ENCODE measurements at places on chromosomes 2 and 18. TPM values are rescaled to one million over a fixed set of nuclear protein-coding genes. Genes with fewer than 3 reads are reported as not detected.

DNA sequence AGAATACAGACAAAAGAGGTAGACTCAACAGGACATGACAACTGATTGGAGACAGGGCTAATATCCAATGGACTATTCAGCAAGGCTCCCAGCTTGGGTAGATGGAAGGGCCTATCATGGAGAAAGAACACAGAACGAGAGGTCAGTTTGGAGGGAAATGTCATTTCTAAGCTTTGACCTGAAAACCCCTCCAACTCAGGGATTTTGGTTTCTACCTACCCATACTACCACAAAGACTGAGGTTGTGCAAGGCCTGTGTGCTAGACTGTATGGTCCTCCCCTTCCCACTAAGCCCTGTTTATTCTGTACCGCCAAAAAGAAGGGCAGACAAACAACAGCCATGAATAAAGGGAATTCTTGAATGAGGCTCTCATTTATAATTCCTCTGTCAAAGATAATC lies 288.9 kb downstream of the ZNF385B start:
- DNase-seq = no peak

- peak; percentile 45 for DNase-seq
These were observed 18.5 kb downstream of the PMAIP1 start for GRCh38 chr18:59918320-59918755.

- DNase-seq = no peak
These were observed 34.7 kb upstream of the MAP2 start for GRCh38 chr2:209389171-209389618.

DNA sequence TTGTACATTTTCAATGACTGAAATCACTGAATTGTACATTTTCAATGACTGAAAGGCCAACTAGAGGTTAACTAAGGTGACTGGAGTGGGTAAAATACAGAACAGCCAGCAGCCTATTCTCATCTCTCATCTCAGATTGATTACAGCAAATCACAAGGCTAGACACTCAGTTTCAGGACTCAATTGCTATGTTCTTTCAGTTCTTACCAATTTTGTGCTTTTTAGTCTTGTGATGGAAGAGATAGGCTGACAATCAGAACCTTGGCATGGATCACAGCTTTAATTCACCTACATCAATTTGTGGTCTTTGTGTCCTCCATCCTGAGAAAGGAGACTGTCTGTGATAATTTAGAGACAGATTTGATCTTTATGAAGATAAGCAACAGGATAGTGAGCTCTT lies 124.7 kb downstream of the GULP1 start:
- no peak for DNase-seq

DNA sequence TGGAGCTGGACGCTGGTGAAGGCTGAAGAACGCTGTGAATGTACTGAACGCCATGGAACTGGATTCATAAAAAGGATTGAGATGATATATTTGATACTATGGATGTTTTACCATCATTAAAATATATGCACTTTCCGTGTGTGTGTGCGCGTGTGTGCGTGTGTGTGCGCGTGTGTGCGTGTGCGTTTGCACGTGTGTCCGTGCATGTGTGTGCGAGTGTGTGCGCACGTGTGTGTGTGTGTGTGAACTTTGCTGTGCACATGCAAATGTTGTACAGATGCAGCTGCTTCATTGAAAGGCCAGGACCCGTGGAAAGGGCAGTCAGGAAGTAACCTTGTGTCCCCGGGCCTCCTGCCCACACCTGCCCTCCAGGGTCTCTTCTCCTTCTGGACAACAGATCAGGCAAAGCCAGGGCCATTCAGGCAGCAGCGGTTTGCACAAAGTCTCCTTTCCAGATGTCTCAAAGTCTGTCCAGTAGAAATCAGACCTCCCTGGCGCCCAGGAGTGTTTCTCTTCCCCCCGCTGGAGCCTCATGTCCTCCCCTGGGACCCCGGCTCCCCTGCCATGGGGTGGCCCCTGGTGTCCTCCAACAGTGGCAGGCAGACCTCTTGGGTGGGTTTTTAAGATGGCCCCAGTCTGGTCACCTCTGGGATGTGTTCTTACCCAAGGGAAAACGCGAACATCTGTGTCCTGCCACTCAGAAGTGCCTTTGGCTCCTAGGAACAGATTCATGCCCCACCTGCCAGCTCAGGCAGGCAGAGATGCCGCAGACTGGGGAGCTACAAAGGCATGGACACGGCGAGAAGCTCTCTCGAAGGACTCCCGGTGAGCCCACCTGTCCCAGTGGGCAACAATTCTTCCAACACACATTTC lies 86.1 kb upstream of the GPC1 start:
- peak; percentile 25 for DNase-seq

DNA sequence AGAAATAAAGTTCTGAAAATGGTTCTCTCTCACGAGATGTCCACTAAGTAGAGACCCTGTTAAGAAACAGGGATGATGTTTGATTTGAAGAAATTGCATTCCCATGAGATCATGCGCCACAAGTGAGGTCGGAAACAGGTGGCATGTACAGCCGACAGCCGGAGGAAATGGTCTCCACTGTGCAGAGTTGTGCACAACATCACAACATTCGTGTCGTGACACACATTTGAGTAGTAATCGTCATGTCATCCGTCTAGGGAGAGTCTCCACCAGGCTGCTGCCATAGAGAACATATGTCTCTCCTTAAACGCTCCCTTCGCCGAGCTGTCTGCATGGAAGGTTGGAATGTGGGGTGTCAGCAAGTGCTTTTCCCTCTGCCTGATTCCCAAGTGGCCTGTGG lies 84.7 kb downstream of the ASAP2 start:
- no peak for DNase-seq

DNA sequence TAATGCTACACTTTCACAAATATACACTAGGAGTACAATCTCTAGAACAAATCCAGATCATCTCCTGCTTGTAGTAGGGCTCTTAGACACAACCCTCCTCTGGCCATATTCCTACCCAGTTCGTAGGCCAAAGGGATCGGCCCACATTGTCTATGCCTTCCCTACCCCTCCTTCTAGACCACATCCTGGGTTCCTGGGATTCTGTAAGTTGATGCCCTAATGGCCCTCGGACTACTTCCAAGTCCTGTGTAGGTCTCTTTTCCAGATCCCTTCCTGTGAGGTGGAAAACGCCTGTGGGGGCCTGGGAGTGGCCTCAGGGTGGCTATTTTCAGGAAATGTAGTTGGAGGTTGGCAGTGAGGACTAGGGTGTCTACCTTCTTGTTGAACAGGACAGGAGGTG lies 289.7 kb downstream of the ZNF385B start:
- DNase-seq = no peak

GRCh38 chr2:210172219-210172575 lies 988 bp upstream of the KANSL1L start:
- no peak for DNase-seq

GRCh38 chr2:16014802-16015201 lies 74.5 kb downstream of the MYCN start:
- no peak for DNase-seq

DNA sequence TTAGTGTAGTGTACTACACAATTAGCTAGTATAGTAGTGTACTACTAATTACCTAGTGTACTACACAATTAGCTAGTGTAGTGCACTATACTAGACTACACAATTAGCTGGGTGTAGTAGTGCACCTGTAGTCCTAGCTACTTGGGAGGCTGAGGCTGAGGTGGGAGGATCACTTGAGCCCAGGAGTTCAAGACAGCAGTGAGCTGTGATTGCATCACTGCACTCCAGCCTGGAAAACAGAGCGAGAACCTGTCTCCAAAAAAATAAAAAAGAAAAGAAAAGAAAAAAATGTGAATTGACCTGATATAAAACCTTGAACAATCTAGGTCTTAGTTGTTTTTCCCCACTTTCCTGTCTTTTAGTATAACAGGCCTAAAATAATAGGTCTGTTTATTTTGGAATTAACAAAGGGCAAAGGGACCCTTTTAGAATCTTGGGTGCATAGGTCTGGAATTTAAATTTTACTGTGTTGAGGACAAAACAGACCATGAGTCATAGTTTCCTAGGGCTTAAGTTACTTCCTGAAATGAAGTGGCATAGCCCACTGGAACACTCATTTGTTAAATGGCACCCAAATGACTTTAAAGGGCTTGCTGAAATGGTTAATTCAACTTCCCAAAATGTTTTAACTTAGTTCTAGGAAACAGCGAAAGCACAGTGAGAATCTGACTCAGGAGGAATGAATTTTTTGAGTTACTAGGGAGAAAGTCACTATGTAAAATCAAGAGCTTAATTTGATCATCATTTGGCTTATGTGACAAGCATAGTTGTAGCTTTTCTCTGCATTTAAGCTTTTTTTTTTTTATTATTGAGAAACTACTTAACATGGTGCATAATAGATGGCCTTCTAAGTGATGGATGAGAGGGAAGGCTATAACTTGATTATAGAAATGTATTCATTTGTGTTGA lies 50.7 kb upstream of the ARL5A start:
- DNase-seq = no peak

DNA sequence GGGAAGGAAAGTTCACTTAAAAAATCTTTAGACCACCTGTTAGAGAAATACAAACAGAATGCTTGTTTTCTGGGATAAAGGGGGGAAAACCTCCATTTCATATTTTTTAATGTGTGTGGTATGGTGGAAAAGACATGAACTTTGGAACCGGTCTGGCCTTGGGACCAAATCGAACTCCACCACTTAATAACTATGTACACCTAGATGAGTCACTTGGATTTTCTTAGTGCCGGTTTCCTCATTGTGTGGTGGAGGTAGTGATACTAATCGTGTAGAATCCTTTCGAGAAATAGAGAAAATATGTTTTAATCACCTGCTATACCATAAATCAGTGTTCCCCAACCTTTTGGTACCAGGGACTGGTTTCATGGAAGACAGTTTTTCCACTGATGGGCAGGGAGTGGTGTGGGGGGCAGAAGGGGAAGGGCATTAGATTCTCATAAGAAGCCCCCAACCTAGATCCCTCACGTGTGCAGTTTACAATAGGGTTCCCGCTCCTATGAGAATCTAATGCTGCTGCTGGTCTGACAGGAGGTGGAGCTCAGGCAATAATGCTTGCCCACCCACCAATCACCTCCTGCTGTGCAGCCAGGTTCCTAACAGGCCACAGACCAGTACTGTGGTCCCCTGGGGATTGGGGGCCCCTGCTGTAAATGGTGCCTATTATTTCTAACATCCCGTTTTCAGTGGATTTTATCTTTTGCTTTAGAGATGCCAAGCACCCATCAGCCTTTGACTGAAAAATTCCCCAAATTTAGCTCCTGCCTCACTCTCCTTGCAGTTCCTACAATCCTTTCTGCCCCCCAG lies 308.8 kb downstream of the PRKCE start:
- DNase-seq = no peak

GRCh38 chr18:32324181-32324580 lies 134.3 kb downstream of the MEP1B start:
- no peak for DNase-seq

DNA sequence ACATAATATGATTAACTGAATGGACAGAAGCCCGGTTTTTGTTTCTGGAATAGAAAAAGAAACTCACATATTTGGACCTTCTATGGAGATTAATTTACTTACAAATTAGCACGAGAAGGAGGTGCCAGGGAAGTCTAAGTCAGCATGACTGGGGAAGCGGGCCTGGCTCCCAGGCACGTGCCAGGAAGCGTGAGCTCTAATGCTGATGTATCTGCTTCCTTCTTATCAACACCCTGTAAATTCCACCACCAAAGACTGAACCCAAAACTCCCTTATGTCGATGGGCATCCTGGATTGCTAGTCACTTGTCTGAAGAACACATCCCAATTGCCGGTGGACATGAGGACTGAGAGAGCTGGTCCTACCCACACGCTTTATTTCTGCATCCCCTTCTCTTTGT lies 134.5 kb downstream of the GALNT14 start:
- DNase-seq = no peak

DNA sequence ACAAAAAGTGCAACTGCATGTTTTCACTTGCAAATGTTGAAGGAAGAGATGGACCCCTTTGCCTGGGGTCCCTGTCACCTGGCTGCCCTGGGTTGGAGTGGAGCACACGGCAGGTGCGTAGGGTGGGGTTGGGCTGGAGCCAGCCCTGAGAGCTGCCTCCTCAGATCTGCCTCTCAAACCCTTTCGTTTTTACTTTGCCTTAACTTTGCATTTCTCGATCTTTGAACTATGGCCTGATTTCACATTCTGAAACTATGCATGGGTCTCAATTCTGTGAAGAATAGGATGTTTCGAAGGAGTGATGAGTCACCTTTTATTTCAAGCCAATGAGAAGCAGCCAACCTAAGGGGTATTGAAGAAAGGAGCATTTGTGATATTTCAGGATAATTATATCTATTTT lies 132.8 kb downstream of the ACOXL start:
- no peak for DNase-seq

DNA sequence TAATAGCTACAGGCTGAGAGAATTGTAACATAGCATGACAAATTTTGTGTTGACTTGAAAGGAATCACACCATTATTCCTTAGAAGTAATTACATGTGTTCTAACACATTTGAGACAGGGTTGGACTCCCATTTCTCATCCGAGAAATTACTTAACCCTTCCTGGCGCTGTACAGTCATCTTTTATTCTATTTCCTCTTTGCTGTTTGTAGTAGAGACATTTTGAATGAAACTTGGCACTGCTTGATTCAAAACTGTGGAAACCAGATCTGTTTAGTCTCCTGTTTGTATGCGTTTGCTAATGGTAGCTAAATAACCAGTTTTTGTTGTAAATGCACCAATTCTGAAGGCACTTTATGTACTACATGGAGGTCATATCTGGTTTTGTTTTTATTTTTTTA lies 231.9 kb downstream of the ALPK2 start:
- no peak for DNase-seq

DNA sequence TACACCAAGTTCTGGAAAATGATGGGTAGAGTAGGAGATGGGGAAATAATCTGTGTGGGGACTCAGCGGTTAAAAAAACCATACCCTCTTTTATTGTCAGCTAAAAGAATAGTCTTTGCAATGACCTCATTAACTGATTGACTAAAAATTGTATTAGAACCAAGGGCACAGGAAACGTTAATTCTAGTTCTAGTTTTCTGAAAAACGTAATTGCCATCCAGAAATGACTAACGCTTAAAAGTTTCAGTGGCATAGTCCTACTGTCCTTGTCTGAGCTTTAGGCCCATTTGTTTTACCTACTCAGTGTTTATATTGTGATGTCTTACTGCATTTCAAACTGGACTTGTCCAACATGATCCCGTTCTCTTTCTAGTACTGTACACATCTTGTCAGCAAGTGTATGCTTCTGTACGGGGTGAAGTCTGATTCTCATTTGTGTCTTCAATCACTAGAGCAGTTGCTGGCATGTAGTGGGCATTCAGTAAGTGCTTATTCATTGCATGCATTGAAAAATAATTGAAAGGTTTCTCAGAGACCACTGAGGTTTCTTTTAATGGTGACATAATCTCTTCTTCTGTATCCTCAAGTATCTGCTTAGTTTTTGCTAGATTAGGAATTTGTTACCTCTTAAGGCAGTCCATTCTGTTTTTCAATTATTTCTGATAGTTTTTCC lies 81.5 kb downstream of the ZNF407 start:
- no peak for DNase-seq

- no peak for DNase-seq
These were observed 2.3 kb downstream of the PPM1B start for GRCh38 chr2:44171018-44171417.

SERPINB13 gene
- total RNA-seq = not detected

LOXL3 gene
- total RNA-seq = 4.4 TPM

GPR45 gene
- not detected for total RNA-seq

HOXD4 gene
- total RNA-seq = 4.7 TPM

FBXO15 gene
- total RNA-seq = 0.43 TPM

FBXO36 gene
- total RNA-seq = 1.6 TPM

CPS1 gene
- 0.29 TPM for total RNA-seq

Measured in mucosa of descending colon (tissue), 3 donors.